Uterine smooth muscle cell (primary cell): ENCODE measurements at places on chromosomes 2 and 18. TPM values are rescaled to one million over a fixed set of nuclear protein-coding genes. Genes with fewer than 3 reads are reported as not detected.

The TEKT4 gene
- total RNA-seq: not detected in 2 replicates

The DPP10 gene
- not detected in 2 replicates for total RNA-seq

The DSC1 gene
- not detected in 2 replicates for total RNA-seq

The YIPF4 gene
- 26.0 and 33.7 TPM in 2 replicates for total RNA-seq

The NR4A2 gene
- total RNA-seq: 0.11 and 0.25 TPM in 2 replicates

The ITPRIPL1 gene
- total RNA-seq: 5.1 and 5.9 TPM in 2 replicates

The CCDC141 gene
- 0.11 TPM in 1 of 2 replicates, not detected in the other for total RNA-seq
